Forelimb muscle (tissue), 1 donor: ENCODE measurements at places on chromosomes 16 and 17. TPM values are rescaled to one million over a fixed set of nuclear protein-coding genes. Genes with fewer than 3 reads are reported as not detected.
A peak's percentile ranks its signal among the peaks of the same experiment; 100 is the strongest.

USH1G gene
- polyA plus RNA-seq, result 0.05 TPM

C17orf50 gene
- not detected for polyA plus RNA-seq

CDH13 gene
- 49.6 TPM for polyA plus RNA-seq

PIK3R6 gene
- polyA plus RNA-seq, result 4.3 TPM

SLC9A5 gene
- 1.2 TPM for polyA plus RNA-seq

GP1BA gene
- 0.92 TPM for polyA plus RNA-seq

CHST4 gene
- polyA plus RNA-seq, result not detected

P2RX5 gene
- 26.3 TPM for polyA plus RNA-seq

- no peak for DNase-seq
These were observed 3.4 kb upstream of the KSR1 start for GRCh38 chr17:27452828-27453227.

- no peak for DNase-seq
These were observed 4.6 kb downstream of the COG7 start for GRCh38 chr16:23448392-23448791.

GRCh38 chr17:51188271-51188833, 22.1 kb downstream of the NME2 start:
- no peak for DNase-seq

DNA sequence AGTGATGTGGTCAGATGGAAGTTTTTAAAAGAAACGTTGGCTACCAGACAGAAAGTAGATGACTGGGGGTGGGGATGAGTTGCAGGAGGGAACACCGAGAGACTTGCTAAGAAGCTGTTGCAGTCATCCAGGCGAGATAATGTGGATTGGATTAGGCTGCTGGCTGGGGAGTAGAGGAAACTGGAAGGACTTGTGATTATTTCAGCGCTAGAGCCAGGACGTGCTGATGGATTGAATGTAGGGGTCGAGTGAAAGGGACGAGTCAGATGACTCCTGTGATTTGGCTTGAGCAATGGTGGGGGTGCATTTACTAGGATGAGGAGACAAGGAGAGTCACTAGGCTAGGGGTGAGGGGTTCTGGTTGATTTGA, 88.5 kb downstream of the CLEC16A start:
- DNase-seq, result peak; percentile 94

DNA sequence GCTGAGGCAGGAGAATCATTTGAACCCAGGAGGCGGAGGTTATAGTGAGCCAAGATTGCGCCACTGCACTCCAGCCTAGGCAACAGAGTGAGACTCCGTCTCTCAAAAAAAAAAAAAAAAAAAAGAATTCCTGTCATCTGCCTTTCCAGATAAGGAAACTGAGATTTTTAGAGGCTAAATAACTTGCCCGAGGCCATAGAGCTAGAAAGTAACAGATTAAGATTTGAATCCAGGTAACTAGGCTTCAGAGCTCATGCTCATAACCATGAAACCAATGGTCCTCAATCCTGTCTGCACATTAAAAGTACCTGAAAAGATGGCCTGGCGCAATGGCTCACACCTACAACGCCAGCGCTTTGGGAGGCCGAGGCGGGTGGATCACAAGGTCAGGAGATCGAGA, 9.5 kb downstream of the NCBP3 start:
- DNase-seq, result no peak

GRCh38 chr17:49358641-49359247, 3.3 kb downstream of the ZNF652 start:
- no peak for DNase-seq

- DNase-seq, result no peak
These were observed 32.0 kb downstream of the SMPD3 start for GRCh38 chr16:68416057-68417046.

DNA sequence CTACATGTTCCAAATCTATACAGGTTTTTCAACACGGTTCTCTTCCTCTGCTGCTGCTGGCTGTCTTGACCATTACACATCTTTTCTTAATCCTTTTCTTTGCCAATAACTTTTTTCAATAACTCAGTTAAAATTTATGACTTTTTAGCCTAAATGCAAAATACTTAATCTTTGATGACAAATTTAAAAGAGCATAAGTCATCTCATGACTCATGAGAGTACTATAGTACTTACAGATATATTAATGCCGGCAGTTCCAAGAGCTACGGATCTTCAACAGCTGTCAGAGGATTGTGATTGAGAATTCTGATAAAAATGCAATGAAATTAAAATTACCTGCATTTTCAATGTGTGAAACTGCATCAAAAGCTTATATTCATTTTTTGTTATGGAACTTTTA, 105.5 kb downstream of the KPNA2 start:
- no peak for DNase-seq

GRCh38 chr17:32771396-32771795, 105.5 kb downstream of the MYO1D start:
- DNase-seq, result no peak
